Right hindlimb (tissue), 1 donor: ENCODE measurements at places on chromosomes 3 and 15.
A peak's percentile ranks its signal among the peaks of the same experiment; 100 is the strongest.

GRCh38 chr15:73273181-73274002 is 95.4 kb downstream of the HCN4 start:
- DNase-seq: no peak

GRCh38 chr3:24533561-24534193 is 39.0 kb upstream of the THRB start:
- DNase-seq: no peak

DNA sequence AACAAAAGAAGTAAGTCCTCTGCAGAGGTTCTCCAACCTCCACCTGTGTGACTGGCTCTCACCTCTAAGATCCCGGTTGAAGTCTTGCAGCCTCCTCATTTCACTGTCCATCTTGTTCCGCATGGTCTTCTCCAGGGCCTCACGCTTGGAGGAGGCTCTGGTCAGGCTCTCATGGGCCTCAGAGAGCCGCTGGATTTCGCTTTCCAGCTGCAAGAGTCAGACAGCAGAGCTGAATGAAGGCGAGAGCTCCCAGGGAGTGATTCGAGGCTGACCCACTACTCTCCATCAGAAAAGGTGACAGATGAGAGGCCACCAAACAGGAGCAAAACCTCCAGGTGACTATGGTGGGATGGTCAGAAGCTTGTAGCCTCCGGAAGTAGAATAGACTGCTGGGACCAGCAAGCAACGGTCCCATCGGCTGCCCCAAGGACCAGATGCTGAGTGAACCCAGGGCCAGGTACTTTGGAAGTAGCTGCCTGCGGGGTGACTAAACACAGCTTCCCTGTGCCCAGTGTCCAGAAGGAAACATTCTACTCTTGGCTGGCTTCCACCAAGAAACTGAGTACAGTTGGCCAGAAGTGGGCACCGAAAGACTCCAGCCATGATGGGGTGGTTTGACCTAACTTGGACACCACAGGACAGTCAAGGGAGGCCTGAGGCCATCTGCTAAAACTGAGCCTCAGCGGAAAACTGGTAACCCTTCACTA is 7.9 kb downstream of the AMOTL2 start:
- no peak for DNase-seq

- DNase-seq: peak; percentile 67
These were observed 406 bp upstream of the GABRB3 start for GRCh38 chr15:26773067-26773877.

- DNase-seq: no peak
These were observed 62.1 kb downstream of the NCEH1 start for GRCh38 chr3:172648747-172649146.

- no peak for DNase-seq
These were observed 8.4 kb downstream of the ARHGEF26 start for GRCh38 chr3:154129625-154130024.

GRCh38 chr15:76904461-76905012 is 603 bp downstream of the SCAPER start:
- peak; percentile 44 for DNase-seq

GRCh38 chr15:91880373-91880772 is 26.9 kb downstream of the SLCO3A1 start:
- DNase-seq: no peak

DNA sequence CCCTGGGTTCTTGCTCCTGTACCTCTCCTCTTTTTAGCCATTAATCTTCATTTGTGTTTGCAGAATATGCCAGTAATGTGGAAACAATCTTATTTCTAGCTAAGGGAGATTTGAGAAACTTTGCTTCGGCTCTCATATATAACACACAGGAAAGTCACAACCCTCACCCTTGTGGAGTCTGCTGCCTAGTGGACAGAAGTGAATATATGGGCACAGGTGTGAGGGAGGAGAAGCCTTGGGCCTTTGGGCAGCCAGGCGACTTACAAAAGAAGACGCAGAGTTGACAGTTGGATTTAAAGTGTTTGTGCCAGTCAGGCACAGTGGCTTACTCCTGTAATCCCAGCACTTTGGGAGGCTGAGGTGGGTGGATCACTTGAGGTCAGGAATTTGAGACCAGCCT is 181.8 kb upstream of the TBL1XR1 start:
- no peak for DNase-seq

DNA sequence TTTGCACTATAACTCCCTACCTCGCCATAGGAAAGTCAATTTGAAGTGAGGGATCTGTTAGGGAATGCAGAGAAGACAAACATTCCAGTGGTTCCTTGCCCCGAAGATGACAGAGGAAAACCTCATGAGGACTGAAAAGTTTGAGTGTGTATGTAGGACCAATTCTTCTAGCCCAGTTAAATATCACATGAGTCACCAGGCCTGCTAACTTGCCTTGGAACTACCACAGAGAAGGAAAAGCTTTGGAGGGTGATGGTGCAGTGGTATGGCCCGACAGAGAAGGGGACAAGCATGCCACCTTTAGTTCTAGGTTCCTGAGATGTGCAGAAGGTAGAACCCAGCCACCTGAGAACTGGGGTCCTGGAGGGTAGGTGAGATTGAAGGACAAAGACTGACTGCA is 2.6 kb upstream of the UPK1B start:
- DNase-seq: no peak

DNA sequence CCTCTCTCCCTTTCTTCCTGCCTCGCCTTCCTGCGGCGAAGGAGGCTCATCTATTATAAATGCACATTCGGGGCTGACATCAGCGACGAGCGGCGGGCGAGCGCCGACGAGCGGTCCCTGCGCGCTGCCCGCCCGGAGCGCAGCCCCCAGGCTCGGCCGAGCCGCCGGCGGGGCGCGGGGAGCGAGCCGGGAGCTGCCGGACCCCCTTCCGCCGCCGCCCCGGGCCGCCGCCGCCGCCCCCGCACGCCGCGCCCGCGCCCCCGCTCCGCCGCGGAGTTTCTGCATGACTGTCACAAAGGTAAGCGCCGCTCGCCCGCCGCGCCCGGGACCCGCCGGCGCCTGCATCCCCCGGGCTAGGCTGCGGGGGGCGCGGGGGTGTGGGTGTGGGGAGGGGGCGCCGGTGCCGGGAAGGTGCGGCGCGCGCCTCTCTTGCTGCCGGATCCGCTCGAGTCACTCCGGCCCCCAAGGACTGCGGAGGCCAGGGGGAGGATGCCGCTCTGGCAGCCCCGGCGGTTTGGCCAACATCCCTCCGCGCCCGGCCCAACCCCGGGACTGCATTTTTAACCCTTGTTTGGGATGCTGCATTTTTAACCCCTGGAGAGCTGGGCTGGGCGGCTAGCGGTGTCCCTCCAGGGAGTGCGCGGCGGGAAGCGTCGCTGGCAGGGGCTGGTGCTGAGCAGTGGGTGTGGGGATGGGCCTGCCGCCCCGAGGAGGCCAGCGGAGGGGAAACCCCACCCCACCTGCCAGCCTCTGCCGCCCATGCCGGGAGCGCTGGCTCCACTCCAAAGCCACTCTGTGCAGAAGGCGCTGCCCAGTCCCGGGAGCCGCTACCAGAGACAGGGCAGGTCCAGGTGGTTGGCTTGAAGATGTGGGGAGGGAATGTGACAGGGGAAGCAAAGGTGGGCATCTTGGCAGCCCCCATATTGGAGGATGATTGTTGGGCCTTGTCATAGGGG is at the start of gene CORO2B:
Gene CORO2B, plus strand, starts transcription at position 14 of the 956 bp plus-strand sequence. Its CDS starts 270 bp downstream, at position 284.
- DNase-seq: peak; percentile 72

- DNase-seq: no peak
These were observed 270.2 kb downstream of the THSD4 start for GRCh38 chr15:71385457-71385856.

DNA sequence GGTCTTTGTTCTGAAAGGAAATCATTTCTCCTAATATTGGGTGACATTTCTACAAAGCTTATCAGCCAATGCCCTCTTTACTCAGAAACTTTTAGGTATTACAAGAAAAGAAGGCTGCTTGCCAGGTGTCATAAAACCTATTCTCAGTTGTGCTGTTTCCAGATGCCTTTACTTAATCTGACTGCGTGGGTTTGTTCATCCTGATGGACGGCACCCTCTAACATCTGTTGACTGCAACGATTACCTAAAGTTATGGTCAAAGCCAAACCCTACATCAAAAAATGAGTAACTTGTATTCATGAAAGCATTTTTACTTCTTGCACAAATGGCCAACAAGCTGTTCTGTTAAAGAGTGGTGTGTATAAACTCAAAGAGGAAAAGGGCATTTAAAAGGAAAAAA is 207.7 kb upstream of the PDZRN3 start:
- no peak for DNase-seq

DNA sequence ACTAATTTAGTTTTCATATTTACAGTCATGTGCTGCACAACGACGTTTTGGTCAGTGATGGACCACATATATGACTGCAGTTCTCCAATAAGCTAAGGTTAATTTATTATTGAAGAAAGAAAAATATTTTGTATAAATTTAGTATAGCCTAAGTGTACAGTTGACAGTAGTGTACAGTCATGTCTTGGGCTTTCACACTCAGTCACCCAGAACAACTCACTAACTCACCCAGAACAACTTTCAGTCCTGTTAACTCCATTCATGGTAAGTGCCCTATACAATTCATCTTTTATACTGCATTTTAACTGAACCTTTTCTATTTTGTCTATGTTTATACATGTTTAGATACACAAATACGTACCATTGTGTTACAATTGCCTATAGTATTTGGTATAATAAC is 3.8 kb upstream of the GABRR3 start:
- DNase-seq: no peak

DNA sequence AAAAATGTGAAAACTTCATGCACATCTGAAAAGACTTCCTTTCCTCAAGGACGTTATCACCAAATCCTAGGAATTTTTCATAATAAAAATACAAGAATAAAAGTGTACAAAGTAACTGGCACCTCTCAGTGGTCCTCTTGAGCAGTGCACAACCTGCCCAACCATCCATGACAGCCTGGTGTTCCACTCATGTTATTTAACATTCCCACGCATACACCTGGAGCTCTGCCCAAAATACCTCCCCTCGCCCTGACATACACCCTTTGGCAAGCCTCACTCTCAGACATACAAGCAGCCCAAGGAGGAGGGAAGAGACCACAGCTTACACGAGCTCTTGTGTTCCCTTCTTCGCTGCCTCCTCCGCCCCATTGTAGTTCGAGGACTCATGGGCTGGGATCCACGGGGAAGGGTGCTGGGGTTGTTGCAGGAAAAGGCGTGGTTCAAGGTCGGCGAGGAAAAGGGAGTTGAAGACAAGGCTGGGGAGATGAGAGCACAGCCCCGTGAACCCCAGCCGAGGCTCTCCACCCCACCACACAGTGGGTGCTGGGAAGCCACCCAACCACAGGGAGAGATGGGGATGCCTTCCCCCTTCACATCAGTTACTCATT is 23.3 kb downstream of the GRIP2 start:
- peak; percentile 1 for DNase-seq

DNA sequence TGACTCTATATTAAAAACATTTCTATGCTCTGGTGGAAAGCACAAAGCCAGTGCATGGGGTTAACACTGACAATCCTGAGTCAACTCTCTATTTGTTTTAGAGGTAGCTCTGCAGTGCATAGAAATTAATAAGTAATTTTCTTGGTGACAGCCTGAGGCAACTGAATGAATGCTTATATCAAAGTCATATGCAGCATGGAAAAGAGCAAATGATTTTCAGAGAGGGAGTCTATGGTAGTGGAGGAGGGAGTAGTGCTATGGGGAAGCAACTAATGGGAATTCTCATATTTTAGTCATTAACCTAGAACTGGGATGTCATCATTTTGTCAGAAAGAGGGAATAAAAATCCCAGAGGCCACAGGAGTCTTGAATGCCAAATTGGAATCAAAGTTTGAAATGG is 99.1 kb downstream of the CLSTN2 start:
- DNase-seq: no peak

DNA sequence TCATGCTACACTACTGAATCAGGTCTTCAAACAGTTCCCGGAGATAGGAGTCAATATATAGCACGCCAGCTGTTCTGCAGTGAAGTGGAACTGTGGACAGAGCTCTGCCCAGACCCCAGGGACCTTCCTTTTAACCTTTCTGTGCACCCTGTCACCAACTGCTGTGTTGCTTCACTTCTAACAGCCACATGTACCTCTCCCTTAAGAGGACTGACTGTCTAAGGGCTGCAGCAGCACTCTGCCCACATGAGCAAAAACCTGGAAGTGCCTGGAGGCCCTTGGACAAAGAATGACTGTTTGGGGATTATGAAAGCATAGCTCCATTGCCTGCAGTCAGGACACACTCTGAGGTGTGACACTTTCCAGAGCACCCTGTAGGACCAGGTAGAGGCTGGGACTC is 88.3 kb upstream of the CTNNB1 start:
- DNase-seq: no peak

DNA sequence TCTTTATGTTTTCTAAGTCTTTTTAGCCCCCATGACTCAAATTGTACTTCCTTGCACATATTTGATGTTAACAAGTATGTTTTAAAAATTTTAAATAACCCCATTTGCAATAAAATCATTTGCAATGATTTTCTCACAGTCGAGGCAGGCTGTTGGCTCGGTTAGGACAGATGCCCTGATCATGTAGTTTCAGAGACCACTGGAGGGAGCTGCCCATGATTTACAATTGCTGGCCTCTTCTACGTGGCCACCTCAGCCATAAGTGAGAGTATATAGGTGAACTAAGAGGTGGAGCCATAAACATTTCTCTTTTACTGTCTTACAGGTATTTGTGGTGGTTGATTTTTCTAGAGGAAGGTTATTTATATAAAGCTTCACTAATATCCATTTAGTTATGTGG is 1.7 kb downstream of the DTWD1 start:
- no peak for DNase-seq

DNA sequence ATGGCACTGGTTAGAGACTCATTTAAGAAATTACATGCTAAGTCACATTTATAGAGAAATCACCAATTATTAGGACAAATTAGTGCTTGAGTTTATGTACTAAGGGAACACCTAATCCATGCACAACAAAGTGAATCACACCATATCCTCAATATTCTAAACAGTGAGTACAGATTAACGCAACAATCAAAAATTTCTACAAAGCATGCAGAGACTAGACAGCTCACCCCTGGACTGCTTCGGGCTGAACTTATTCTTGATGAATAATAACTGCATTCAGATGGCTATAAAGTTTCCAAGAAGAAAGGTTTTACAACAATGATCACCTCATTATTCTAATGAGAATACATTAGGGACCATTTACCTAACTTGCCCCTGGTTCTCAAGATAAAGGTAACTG is 66.5 kb downstream of the LRRFIP2 start:
- no peak for DNase-seq

GRCh38 chr3:10373686-10374261 is 52.9 kb upstream of the SEC13 start:
- no peak for DNase-seq

DNA sequence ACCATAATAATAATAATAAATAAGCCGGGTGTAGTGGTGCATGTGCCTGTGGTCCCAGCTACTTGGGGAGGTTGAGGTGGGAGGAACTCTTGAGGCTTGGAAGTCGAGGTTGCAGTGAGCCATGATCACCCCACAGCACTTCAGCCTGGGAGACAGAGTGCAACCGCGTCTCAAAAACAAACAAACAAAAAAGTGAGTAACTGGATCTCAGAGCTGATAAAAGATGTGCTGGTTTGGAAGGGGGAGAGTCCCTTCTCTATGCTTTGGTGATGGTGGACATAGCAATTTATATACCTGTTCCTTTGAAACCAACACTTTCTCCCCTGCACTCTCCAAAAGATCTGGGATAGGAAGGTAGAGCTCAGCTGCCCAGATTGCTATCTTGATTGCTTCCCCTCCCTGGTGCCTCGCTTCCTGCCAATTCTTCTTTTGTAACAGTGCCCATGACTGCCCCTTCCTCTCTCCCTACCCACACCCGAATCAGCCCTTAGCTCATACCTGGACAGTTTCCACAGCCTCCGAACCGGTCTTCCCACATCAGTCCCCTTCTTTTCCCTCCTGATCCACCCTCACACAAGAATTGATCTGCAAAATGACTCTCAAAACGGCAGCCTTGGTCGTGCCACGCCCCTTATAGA is 55.1 kb upstream of the UBE2E1 start:
- no peak for DNase-seq

- DNase-seq: no peak
These were observed 728 bp downstream of the EIF2B5 start for GRCh38 chr3:184135911-184136260.

- no peak for DNase-seq
These were observed 14.9 kb upstream of the C3orf22 start for GRCh38 chr3:126573492-126574117.
